Activated T-helper 17 cell treated with anti-CD3 and anti-CD28 coated beads, Interleukin-2, amount 50 U/mL, for 72 hours (primary cell): ENCODE measurements at places on chromosomes 6 and 20. TPM values are rescaled to one million over a fixed set of nuclear protein-coding genes. Genes with fewer than 3 reads are reported as not detected.
A peak's percentile ranks its signal among the peaks of the same experiment; 100 is the strongest.

- ATAC-seq, result no peak
Observed at GRCh38 chr20:39954621-39955020, 734.4 kb downstream of the MAFB start.

GRCh38 chr20:5974531-5974930 is 24.1 kb downstream of the MCM8 start:
- no peak for ATAC-seq

GRCh38 chr20:4112481-4113421 is 97.4 kb upstream of the RNF24 start:
- ATAC-seq, result peak; percentile 86

GRCh38 chr6:129667034-129667433 is 42.9 kb downstream of the ARHGAP18 start:
- ATAC-seq, result no peak

GRCh38 chr6:160462551-160463109 is 114.5 kb downstream of the SLC22A3 start:
- ATAC-seq, result peak; percentile 87

TREML2 gene
- 3.3 TPM for total RNA-seq

GTSF1L gene
- total RNA-seq, result not detected

- no peak for ATAC-seq
Observed at GRCh38 chr20:48858075-48858790, 30.4 kb upstream of the PREX1 start.

- no peak for ATAC-seq
Observed at GRCh38 chr6:144725736-144726522, 440.8 kb downstream of the UTRN start.

USP49 gene
- total RNA-seq, result 12.0 TPM

CRYBG1 gene
- total RNA-seq, result 30.6 TPM

MOG gene
- not detected for total RNA-seq

GRCh38 chr6:3749977-3750316 is 1.6 kb downstream of the PXDC1 start:
- ATAC-seq, result no peak

DNA sequence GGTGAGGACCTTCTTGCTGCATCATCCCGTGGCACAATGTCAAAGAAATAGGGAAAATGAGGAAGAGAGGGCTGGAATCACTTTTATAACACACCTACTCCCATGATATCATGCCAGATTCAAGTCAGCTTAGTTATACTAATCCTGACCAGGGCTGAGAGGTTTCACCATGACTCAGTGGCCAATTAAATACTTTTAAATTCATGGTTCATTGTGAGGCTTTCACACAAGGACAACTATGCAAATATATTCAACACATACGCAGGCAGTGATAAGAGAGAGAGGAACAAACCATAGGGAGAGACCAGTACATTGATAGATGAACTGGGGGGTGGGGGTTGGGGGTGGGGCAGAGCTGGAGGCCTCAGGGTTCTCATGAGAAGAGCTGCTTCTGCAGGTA is 313.1 kb downstream of the LRFN2 start:
- ATAC-seq, result no peak

- no peak for ATAC-seq
Observed at GRCh38 chr6:41940759-41941279, 789 bp downstream of the CCND3 start.

SLC35D3 gene
- total RNA-seq, result 1.9 TPM

ARFGEF3 gene
- total RNA-seq, result 8.0 TPM

KCNK16 gene
- total RNA-seq, result not detected

DNA sequence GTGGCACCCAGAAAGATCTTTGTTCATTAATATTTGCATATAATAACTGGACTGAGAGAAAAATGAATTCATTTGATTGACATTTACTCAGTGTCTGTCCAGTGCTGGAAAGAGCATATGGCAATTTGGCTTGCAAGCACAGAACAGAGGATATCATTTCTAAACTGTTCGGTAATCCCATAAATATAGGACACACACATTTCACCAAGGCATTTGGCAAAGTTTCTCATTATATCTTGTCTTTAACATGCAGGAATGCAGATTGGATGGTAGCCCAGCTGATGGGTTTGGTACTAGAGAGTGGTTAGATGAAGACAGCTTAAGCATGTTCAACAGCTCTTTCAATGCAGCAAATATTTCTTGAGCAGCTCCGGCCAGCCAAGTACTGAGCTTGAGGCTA is 259.2 kb downstream of the PRKN start:
- ATAC-seq, result no peak

- ATAC-seq, result peak; percentile 73
Observed at GRCh38 chr6:161660666-161661571, 387.1 kb upstream of the AGPAT4 start.

KIF25 gene
- not detected for total RNA-seq

STMND1 gene
- total RNA-seq, result 0.71 TPM

GRCh38 chr20:24754691-24755090 is 194.4 kb upstream of the CST7 start:
- ATAC-seq, result no peak

MACROD2 gene
- not detected for total RNA-seq

DNA sequence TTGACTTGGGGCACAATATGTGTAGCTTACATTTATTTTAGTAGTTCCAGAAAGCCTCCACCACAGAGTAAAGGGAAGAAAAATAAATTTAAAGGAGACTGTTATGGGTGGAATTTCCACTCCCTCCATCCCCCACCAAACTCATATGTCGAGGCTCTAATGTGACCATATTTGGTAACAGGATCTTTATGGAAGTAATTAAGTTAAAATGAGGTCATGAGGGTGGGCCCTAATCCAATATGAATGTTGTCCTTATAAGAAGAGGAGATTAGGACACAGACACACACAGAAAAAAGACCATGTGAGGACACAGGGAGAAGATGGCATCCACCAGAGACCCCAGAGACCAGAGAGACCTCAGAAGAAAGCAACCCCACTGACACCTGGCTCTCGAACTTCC is 189.7 kb downstream of the EDN1 start:
- no peak for ATAC-seq

IMPG1 gene
- not detected for total RNA-seq

DNA sequence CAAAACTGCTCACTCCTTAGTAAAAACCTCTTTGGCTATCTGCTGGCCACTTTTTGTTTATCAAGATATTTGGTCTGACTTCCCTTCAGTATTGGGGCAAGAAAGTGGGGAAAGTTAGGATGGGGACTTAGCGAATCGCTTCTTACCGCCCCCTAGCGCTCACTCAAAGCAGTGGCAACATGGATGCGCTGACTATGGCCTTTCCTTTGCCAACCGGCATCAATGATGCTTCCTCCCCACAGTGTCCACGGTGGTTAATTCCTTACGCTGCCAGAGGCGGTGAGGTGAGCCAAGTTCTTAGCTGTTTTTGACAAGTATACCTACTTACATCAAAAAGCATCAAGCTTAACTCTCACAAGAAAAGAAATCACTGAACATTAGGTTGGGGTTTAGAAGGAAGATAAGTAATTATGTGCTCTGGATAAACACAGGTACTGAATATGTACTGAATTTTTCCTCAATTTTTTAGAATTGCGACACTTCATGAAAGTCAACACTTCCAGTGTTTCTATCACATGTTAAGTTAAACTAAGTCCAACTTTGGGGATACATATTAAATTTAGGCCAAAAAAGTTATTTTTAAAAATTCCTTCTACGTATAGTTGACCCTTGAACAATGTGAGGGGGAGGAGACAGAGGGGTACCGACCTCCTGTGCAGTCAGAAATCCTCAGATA is 86.7 kb downstream of the GMDS start:
- no peak for ATAC-seq

LY6G6C gene
- total RNA-seq, result 0.64 TPM

GRCh38 chr6:158803733-158804143 is 15.4 kb downstream of the EZR start:
- peak; percentile 83 for ATAC-seq

- ATAC-seq, result no peak
Observed at GRCh38 chr6:16871047-16871446, 109.8 kb upstream of the ATXN1 start.

DNA sequence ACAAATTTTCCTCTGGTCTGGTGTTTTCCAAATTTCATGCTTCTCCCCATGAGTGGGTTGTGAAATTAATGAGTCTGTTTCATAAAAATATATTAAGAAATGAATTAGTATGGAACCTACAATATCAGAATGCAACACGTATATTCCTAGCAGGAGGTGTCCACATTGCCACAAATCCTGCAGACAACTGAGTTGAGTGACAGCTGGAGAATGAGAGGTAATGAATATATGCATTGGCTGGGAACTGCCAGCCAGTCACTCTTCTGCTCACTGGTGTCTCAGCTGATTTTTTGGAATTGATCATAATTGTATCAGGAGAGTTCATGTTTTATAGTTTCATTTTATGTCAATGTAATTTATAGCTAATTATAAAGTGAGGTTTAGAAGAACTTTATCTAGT is 6.3 kb upstream of the ARFGEF3 start:
- ATAC-seq, result no peak

- ATAC-seq, result no peak
Observed at GRCh38 chr6:139967497-139967896, 593.0 kb upstream of the CITED2 start.

DNA sequence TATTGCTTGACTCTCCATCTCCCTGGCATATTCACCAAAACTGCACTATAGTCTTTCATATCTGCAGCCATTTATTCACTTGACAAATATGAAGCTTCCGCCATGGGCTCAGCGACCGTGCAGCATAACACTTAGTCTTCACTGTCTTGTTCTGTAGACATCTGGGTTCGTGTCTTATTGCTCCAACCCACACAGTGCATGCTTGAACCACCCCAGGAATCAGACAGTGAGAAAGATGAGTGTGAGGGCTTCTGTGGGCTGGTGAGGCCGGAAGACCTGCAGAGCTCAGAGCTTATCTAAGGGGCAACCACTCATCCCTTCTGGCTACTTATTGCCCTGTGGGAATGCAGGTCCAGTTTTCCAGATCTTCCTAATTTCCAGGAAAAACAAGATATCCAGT is 19.9 kb upstream of the FAM50B start:
- ATAC-seq, result no peak

PI16 gene
- 2.1 TPM for total RNA-seq

- ATAC-seq, result no peak
Observed at GRCh38 chr6:5068153-5068751, 16.9 kb upstream of the PPP1R3G start.

DNA sequence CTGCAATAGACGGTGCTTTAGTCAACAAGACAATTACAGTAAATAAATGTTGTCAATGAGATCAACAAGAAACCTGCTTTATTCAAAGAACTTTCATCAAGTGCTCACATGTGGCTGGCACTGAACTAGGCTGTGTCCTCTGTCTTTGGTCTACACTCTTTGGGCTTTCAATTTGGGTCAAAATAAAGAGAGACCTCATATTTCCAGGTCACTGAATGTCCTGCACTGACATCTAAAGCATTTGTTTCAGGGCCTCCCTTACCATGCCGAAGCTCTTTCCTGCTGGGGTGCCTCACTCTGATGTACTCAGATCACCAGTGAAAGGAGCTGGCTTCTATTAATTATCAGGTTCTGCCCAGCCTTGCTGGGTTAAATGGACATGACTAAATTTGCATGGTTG is 32.0 kb downstream of the PDE7B start:
- no peak for ATAC-seq

FGD2 gene
- total RNA-seq, result 5.3 TPM

GABRR1 gene
- total RNA-seq, result not detected

BTBD3 gene
- 1.2 TPM for total RNA-seq

DNA sequence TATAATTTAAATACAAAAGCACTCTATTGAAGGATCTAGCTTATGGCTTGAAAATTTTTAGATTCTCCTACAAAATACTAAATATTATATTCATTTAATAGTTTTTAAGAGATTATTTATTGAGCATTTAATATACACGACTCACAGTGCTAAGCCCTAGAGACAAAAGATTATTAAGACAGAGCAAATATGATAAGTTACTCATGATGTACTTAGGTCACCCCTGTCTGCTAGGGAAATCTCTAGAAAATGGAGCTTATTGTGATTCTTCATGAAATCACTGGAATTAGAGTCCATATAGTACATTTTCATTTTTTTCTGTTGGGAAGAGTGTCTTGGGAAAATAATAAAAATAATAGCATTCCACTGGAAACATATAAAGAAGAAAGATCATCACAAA is 37.8 kb downstream of the BEND6 start:
- no peak for ATAC-seq

ISM1 gene
- 0.34 TPM for total RNA-seq

- ATAC-seq, result peak; percentile 99
Observed at GRCh38 chr20:58388882-58389323, at the start of gene VAPB. TSS of gene VAPB (plus strand) at chr20:58389229. CDS start at chr20:58389460, 231 bp downstream.

DNA sequence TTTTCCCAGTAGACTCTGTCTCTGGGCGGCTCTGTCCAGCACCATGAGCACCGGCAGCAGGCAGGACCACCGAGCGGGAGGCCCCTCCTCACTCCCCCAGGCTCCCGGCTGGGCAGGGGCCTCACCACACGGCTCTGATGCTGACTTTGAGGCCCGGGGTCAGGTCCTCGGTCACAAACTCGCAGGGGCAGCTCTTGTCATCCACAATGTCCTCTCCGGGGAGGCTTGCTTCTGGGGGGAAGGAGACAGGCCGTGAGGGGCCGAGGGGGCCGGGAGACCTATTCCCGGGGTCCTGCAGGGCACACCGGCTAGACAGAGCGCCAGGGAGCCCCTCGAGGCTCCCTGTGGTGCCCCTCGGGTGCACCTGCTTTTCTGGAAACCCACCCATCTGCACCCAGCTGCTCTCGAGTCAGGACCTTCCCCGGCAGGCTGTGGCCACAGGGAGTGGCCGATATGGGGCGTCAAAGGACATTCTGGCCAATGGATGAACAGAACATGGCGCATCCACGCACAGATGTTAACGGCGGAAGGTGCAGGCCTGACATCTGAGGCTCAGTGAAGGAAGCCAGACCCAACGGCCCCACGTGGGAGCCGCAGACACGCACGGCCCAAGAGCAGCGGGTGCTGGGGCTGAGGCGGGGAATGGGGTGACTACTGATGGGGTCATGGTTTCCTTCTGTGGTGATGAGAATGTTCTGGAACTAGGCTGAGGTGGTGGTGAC is 53.0 kb upstream of the CHRNA4 start:
- ATAC-seq, result no peak

- no peak for ATAC-seq
Observed at GRCh38 chr6:74764486-74764885, 441.4 kb downstream of the COL12A1 start.

GRCh38 chr6:6784514-6785162 is 196.1 kb downstream of the LY86 start:
- no peak for ATAC-seq

PDE7B gene
- total RNA-seq, result 0.04 TPM

GRCh38 chr6:130766239-130767144 is 60.7 kb upstream of the SMLR1 start:
- no peak for ATAC-seq
